ENCODE measurements at places on chromosomes 16 and 17. TPM values are rescaled to one million over a fixed set of nuclear protein-coding genes. Genes with fewer than 3 reads are reported as not detected.

TEKT5 gene
- total RNA-seq, result not detected

TMEM235 gene
- total RNA-seq, result not detected

FKBP10 gene
- total RNA-seq, result 108 TPM

PRAC1 gene
- not detected for total RNA-seq

SEC14L5 gene
- not detected for total RNA-seq

HSD17B1 gene
- 1.5 TPM for total RNA-seq

KRT40 gene
- not detected for total RNA-seq

OR2C1 gene
- not detected for total RNA-seq

PRR11 gene
- total RNA-seq, result 47.6 TPM

FSCN2 gene
- total RNA-seq, result 0.68 TPM

OTOP3 gene
- not detected for total RNA-seq

CDRT15L2 gene
- total RNA-seq, result not detected

WNT3 gene
- 6.4 TPM for total RNA-seq

OR3A3 gene
- not detected for total RNA-seq

GP1BA gene
- not detected for total RNA-seq

CTRB2 gene
- not detected for total RNA-seq

CA10 gene
- not detected for total RNA-seq

DPH1 gene
- total RNA-seq, result 41.4 TPM

CPHXL2 gene
- not detected for total RNA-seq

HID1 gene
- total RNA-seq, result 7.3 TPM

CACNG3 gene
- not detected for total RNA-seq

EPOP gene
- total RNA-seq, result 14.1 TPM

ATP2A1 gene
- 2.6 TPM for total RNA-seq

ALOX15 gene
- total RNA-seq, result 0.08 TPM

TAC4 gene
- not detected for total RNA-seq

PDPK1 gene
- 22.1 TPM for total RNA-seq

PIMREG gene
- total RNA-seq, result 45.7 TPM

CD300LF gene
- not detected for total RNA-seq

IGFALS gene
- total RNA-seq, result 0.07 TPM

NACA2 gene
- not detected for total RNA-seq

CUEDC1 gene
- total RNA-seq, result 55.1 TPM

GDPD3 gene
- total RNA-seq, result 2.1 TPM

ZDHHC1 gene
- 5.3 TPM for total RNA-seq

SHISA9 gene
- total RNA-seq, result 0.06 TPM

DPEP2 gene
- not detected for total RNA-seq

KRT24 gene
- total RNA-seq, result not detected

CLEC18C gene
- total RNA-seq, result 0.16 TPM

CDR2L gene
- 44.0 TPM for total RNA-seq

C1QTNF1 gene
- total RNA-seq, result 39.2 TPM

ACSM2A gene
- total RNA-seq, result not detected

KLHL10 gene
- 0.10 TPM for total RNA-seq

HEXIM1 gene
- total RNA-seq, result 50.6 TPM

NPIPA3 gene
- 1.1 TPM for total RNA-seq

Measured in A549 treated with DMSO at 1 μM for 4 hours (cell line).